ENCODE measurements at places on chromosomes 1 and 21.

GRCh38 chr1:58539553-58539952, 7.0 kb downstream of the OMA1 start:
- DNase-seq = no peak

- DNase-seq = no peak
Measured at GRCh38 chr1:205961405-205961804, 18.1 kb upstream of the SLC26A9 start.

- no peak for DNase-seq
Measured at GRCh38 chr1:198549866-198550265, 9.4 kb upstream of the ATP6V1G3 start.

DNA sequence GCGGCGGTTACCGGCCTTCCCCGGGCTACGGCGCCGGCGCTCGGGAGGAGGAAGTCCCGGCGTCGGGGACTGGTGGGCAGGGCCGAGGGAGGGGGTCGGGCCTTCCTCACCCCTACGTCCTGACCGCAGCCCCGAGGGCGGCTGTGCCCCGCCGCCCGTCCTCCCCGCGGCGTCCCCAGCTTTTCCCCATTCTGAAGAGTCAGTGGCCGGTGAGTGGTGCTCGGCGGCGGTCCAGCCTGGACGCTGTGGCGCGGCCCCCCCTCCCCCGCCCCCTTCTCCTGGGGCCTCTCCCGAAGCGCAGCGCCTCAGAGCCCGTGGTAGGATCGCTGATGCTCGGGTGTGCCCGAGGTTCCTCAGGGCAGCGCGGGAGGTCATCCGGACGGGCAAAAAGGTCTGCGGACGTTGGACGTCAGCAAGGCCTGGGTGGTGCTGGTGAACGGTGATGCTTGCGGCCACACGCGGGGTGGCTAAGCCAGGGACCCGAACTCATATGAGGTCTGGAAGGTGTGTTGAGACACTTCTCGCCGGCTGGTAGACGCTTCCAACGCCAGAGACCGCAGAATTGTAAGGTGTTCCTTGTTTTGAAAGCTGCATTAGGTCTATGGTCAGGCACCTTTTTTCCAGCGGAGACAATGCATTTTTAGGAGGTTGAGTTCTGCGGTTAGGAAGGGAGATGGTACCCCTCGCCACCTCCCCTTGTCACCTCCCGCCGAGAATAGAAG, 725 bp downstream of the SLC25A33 start:
- peak; percentile 35 for DNase-seq

DNA sequence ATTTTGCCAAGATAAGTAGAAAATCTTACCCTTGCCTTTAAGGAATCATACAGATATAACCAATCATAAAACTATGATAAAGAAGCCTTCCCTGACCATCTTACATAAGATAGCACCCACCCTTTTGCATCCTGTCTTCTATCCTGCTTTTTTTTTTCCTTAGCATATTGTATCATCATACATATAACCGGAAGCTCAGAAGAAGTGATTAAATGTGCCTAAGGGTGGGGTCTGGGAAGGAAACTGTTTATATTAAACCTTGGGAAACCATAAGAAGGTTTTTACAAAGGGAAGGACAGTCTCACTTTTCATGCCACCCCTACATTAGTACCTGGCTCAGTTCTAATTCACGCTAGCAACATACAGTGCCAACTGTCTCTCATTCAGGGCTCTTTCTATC, 66.8 kb downstream of the LUZP1 start:
- DNase-seq = no peak

DNA sequence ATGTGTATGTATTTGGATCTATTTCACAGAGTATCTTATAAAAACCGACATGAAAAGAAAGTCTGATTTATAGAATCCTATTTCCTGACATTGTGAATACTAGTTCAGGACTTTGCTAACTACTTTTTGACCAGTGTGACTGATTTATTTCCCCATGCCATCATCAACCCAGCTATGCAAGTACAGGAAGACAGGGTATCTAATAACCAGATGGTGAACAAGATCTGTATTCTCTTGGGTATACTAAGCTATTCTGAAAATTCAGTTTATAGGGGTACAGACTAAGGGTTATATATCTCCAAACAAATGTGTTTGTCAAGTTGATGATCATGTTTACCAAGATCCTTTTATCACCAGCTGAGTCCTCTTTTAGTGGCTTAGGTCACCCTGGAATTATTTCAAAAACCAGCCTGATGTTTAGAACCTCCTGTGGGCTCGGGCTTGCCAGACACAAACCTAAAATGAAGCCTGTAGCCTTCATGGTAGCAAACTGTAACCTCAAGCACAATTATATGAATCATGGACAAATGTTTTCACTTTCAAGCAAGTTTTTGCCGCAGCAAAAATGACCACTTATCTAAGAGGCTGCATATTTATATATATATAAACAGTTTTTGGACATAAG, 185.1 kb downstream of the FGGY start:
- DNase-seq = no peak

Measured in NCI-H1105 (cell line).